Stimulated activated CD4-positive, alpha-beta T cell treated with anti-CD3 and anti-CD28 coated beads, TNF-alpha, amount 100 ng/mL, for 24 hours (primary cell): ENCODE measurements at places on chromosomes 16 and 17.

GRCh38 chr17:55852734-55853133 is 101.9 kb downstream of the PCTP start:
- DNase-seq = no peak

DNA sequence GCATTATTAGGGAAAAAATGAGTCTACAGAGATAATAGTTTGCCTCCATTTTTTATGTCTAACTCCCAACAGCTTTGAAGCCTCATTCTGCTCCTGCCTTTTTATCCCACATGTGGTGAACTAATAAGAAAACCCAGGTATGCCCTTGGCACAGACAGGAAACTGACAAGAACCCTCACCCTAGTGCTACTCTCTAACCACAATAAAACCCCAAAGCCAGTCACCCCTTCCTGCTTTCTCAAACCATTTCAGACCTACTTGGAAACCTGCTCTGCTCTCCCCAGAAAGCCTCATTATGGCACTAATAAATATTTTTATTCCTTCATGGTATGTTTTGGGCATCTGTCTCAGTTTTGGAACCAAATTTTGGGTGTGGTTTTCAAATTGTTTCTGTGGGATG is 3.9 kb upstream of the MARVELD3 start:
- no peak for DNase-seq

- DNase-seq = no peak
Measured at GRCh38 chr16:65196420-65197075, 74.7 kb upstream of the CDH11 start.

DNA sequence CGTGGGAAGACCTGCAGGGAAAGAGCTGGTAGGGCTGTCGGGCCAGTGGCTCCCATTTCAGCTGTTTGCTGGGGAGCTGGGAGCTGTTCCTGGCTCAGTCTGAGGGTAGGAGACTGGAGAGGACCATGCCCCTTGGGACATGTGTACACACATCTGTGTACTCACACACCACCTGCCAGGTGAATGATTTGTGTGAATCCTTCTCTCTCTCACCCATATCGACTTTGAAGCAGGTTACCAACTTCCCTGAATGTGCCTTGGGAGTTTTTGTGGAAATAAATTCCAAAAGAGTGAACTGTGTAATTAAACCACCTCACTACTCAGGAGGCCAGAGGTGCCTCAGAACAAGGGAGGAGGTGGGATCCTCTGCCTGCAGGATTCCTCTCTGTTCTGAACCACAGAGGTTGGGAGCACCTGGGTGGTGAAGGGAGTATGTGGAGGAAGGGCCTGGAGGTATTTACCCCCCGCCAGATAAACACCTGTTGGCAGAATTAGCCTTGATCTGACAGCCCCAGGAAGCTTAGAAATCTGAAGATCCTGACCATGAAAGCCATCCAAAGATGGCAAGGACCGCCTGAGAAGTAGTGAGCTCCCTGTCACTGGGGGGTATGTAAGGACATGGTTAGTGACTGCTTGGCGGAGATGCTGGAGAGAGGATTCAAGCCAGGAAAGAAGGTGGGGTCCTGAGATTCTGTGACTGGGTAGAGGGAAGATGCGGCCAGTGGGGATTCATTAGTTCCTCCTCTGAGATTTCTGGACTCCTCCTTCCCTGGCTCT is 3.3 kb downstream of the ABCC3 start:
- no peak for DNase-seq

- no peak for DNase-seq
Measured at GRCh38 chr17:4074831-4075495, 67.9 kb downstream of the ZZEF1 start.
